ENCODE measurements at places on chromosomes 7 and 10.

DNA sequence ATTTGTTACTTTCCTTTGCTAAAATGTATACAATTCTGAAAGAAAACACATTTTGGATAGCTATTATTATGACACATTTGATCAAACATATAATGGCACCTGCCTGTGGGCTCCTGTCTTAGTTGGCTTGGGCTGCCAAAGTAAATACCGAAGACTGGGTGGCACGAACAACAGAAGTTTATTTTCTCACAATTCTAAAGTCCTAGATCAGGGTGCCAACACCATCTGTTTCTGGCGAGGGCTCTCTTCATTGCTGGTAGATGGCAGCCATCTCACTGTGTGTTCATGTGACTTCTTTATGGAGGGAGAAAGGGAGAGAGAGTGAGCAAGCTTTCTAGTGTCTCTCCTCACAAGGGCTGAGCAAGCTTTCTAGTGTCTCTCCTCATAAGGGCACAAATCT lies 195.8 kb upstream of the FAM3C start:
- no peak for DNase-seq

DNA sequence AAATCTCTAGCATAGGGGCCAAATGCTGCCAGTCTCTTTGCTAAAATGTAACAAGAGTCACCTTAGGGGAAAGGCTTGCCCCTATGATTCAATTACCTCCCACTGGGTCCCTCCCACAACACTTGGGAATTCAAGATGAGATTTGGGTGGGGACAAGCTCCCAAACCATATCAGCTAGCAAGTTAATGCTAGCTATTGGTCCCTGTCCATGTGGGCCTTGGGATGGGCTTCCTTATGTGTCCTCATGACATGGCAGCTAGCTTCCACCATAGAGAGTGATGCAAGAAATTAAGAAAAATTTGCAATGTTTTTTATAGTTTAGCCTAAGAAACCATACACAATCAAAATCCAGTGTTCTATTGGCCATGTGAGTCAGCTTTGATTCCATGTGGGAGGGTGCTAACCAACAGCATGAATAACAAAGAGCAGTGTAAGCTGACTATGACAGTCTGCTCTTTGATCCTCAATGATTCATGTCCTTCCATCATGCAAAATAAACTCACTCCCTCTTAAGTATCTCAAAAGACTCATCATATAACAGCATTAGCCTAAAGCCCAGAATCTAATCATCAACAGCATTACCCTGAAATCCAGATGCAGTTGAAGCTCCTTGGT lies 21.7 kb upstream of the ZNF365 start:
- no peak for DNase-seq

DNA sequence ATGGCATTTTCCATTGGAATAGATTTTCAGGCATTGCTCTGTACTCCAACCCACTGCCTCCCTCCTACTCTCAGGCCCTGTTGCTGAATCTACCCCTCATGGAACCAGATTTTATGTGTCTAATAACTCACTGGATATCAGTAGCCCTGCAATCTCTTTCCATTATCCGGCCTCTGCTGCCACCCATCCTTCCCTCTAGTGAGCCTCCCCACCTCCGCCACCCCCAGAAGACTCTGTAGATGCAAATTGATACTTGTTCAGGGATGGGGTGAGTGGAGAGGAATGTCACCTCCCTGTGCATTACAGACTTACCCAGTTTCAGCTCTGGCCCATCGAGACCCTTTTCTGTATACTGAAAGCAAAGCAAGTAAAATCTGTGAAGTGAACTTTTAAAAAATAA lies 52.3 kb upstream of the PHYHIPL start:
- no peak for DNase-seq

DNA sequence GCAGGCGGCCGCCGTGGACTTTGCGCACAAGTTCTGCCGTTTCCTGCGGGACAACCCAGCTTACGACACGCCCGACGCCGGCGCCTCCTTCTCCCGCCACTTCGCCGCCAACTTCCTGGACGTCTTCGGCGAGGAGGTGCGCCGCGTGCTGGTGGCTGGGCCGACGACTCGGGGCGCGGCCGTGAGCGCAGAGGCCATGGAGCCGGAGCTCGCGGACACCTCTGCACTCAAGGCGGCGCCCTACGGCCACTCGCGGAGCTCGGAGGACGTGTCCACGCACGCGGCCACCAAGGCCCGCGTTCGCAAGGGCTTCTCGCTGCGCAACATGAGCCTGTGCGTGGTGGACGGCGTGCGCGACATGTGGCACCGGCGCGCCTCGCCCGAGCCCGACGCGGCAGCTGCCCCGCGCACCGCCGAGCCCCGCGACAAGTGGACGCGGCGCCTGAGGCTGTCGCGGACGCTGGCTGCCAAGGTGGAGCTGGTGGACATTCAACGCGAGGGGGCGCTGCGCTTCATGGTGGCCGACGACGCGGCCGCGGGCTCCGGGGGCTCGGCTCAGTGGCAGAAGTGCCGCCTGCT lies 14.1 kb downstream of the SH2B2 start:
- no peak for DNase-seq

DNA sequence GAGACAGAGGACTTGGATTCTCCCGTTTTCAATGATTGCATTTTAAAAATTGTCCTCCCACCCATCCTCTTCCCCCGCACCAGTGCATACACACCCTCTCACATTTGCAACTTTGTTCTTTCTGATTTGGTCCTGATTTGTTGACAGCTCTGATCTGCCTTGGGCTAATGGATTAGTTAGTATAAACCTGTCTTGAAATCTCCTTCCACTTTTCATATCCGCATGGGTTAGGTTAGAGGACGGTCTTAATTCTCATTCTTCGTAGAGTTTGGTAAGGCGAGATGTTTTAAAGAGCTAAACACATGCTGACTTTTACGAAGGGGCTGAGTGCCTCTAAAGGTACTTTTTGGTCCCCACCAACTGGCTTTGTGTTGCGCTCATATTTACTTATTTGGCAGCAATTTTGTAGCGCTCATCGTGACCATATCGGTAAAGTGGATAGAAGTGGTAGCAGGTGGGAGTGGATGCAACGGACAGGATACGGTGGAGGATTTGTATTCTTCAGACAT lies 1.1 kb downstream of the AHR start:
- peak; percentile 45 for DNase-seq

GRCh38 chr10:33290321-33291052 lies 44.0 kb downstream of the NRP1 start:
- no peak for DNase-seq

DNA sequence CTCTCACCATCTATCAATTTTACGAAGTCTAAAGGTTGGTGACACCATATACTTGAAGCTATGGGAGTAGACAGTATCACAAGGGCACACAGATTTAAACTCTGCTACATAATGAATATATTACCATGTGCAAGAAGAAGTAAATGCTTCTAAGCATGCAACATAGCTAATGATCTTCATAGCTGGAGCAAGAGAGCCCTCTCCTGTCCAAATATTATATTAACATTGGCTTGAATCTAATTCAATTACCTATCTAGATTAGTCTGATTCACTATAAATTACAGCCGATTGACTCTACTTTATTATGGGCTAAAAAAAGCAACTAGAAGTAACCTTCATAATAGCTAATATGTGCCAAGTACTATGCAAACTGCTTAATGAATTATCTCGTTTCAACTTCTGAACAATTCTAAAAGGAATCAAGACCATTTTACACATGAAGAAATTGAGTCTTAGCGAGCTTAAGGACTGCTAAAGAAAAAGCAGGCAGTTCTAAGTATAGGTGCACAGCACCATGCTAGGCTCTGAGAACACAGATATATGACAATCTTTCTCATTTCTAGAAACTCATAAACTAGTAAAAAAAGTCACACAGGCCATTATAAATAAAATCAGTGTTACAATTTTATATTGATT lies 21.9 kb downstream of the FRA10AC1 start:
- DNase-seq, result no peak

DNA sequence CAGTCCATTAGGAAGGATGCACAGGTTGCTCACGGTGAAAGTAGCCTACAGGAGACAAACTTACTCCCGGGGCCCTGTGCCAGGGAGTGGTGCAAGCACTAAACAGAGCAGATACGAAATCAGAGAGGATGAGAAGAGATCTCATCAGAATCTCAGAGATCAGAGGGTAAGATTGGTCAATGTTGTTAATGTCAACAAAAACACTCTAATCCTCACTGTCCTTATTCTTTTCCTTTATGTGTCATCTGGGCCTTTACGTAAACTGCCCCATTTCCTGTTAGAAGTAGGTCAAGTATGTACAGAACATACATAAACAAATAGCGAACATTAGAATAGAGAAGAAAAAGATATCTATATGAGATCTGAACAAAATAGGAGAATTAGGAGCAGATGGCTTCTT lies 163.1 kb downstream of the PPP1R17 start:
- no peak for DNase-seq

GRCh38 chr10:52170776-52171175 lies 143.3 kb upstream of the DKK1 start:
- DNase-seq, result no peak

DNA sequence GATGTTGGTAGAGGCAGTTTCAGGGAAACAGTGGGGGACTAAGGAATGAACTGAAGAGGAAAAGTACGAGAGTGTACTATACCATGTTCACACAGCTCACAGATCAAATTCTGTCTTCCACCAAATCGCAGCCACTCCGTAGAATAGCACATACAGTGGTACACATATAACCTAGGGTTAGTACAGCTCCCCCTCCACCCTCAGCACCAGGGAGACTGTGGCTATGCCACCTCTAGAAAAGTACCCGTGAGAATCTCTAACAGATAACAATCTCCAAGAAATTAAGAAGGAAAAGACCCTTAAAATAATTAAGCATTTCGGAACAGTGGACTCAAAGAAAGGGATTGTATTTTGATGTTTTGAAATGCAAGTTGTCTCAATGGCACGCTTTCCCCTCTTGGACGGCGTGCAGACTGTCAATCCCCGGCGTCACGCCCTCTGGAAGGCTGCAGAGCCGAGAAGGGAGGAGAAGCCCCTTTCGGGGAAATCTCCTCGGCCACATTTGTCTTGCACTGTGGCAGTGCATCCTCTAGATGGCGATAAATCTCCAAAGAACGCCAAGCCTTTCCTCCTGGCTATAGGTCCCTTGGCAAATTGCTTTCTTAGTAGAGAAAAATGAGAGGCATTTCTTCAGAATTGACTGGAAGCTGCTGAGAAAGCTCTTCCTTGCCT lies 345.0 kb downstream of the REEP3 start:
- DNase-seq, result peak; percentile 53

- DNase-seq, result no peak
Observed at GRCh38 chr7:55066524-55066923, 47.7 kb downstream of the EGFR start.

- DNase-seq, result no peak
Observed at GRCh38 chr10:24344695-24345463, 135.9 kb downstream of the KIAA1217 start.

DNA sequence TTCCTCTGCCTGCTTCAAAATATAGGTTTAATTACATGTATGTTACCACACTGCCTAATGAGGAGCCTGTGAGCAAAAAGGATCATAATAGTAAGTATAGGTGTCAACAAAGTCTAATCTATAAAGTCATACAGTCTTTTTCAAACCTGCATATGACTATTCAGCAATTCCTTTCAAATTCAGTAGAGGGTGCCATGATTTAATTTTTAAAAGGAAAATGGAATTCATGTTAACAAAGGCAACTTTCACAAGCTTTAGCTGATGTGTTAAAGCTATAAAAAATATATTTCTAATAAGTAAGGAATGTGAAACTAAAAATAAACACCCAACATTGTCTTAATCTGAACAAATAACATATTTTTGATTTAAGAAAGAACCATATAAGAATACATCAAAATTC lies 52.1 kb downstream of the MPP7 start:
- DNase-seq, result no peak

- no peak for DNase-seq
Observed at GRCh38 chr7:6393667-6394056, 54.1 kb downstream of the DAGLB start.

DNA sequence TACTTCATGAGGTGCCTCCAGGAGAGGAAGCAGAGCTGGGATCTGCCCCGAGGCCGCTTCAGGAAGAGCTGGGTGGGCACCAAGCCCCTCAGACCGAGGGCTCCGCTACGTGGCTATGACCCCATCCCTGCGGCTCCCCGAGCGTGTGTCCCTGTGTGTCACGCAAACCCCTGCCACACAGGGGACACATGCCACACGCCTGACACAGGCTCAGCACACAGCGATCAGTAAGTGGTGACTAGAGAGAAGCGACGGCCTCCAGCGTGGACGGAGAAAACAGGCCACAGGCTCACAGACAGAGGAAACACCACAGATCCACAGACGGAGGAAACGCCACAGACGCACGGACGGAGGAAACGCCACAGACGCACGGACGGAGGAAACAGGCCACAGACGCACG lies 18.5 kb downstream of the DIP2C start:
- DNase-seq, result no peak

DNA sequence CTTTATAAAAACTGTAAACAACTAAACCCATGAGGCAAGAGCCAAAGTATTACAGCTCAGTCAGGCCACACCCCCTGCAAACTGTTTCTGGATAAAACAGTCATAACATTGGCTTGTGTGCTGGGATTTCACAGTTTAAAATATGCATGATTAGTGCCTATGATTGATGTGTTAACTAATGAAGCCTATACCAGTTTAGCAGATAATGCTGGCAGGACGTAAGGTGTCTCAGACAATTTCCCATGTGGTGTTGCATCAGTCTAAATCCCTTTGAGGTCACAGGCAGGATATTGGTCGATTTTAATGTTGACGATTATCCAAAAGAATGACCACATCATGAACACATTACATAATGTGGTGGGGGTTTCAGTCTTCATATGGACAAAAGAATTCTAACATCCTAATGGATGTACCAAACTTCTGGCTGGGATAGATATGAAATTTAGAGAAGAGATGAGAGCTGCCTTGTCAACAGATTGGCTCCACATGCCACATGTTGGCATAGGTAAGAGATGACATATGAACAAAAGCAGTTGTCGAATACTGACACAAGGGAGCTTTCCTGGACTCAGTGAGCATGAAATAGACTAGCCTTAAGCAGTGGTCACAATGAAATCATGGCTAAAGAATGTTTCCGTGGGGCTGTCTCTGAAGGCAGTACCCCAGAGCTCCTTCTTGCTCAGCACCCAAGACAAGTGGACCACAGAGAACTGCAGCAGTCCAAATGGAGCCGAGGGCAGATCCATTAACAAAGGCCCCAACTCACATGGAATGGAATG lies 445.6 kb downstream of the GFRA1 start:
- no peak for DNase-seq

GRCh38 chr10:119189811-119190282 lies 11.2 kb upstream of the PRDX3 start:
- DNase-seq, result peak; percentile 40

GRCh38 chr7:131109759-131110296 lies 217.8 kb upstream of the MKLN1 start:
- DNase-seq, result peak; percentile 78

DNA sequence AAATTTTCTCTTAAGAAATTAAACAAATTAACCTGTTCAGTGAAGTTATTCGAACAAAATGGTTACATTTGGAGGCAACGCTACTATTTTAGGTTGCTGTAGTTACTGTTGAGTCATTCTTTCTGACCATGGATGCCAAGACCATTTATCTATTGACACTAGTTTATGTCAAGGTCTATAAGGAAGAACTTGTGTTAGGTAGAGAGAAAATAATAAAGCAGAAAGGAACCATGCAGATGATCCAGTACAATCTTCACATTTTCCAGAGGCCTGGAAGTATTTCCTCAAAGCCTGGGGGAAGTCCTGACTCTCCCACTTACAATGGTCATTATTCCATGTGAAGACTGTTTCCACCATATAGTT lies 608.0 kb upstream of the GALNT17 start:
- DNase-seq, result no peak

Measured in activated CD8-positive, alpha-beta T cell treated with anti-CD3 and anti-CD28 coated beads, Interleukin-2, amount 10 ng/mL, durations not matched to agents 7 days and 5 days (primary cell).